ENCODE measurements at places on chromosomes 7 and 10. TPM values are rescaled to one million over a fixed set of nuclear protein-coding genes. Genes with fewer than 3 reads are reported as not detected.
A peak's percentile ranks its signal among the peaks of the same experiment; 100 is the strongest.

The SPDYE9 gene
- total RNA-seq = not detected

The IFIT1B gene
- total RNA-seq = not detected

DNA sequence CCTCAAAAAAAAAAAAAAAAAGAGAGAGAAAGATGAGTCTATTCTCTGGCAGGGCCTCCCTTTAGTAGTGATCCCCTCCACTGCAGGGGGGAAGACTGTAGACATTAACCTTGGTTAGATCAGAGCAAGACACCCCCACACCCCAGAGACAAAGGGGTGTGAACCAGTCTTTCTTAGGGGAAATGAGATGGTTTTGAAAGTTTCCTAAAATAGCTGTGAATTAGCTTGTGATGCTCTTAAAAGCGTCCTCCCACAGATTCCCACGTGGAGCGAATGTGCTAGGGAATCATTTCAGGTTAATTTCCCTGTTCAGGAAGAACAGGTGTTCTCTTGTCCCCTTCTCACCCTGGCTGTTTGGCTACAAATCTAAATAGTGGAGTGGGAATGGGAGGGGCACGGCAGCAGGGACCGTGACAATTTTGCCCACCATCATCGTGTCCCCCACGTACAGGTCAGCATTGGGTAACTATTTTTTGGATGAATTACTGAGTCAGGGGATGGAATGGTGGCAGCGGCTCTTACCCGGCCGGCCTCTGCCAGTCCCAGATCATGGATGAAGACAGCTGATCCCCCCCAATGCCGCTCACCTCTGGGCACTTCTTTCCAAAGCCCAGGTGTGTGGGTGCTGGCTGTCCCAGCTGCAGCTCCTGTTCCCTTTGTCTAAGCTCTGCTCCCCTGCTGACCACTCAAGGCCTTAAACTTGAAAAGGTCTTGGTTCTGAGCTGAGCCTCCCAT is 152.9 kb downstream of the CCDC3 start:
- DNase-seq = no peak

The NPFFR1 gene
- 0.59 TPM for total RNA-seq

The MKI67 gene
- not detected for total RNA-seq

The GPR146 gene
- total RNA-seq = 7.5 TPM

GRCh38 chr10:57102236-57102635 is 741.2 kb upstream of the ZWINT start:
- DNase-seq = no peak

GRCh38 chr7:91383053-91383904 is 119.0 kb downstream of the FZD1 start:
- DNase-seq = no peak

The BAG3 gene
- total RNA-seq = 29.6 TPM

The PDE6C gene
- total RNA-seq = not detected

GRCh38 chr7:16883918-16884317 is 2.1 kb upstream of the AGR3 start:
- DNase-seq = no peak

GRCh38 chr10:77550378-77550777 is 87.2 kb downstream of the KCNMA1 start:
- no peak for DNase-seq

GRCh38 chr10:31319602-31320549 is 860 bp downstream of the ZEB1 start:
- DNase-seq = peak; percentile 56

DNA sequence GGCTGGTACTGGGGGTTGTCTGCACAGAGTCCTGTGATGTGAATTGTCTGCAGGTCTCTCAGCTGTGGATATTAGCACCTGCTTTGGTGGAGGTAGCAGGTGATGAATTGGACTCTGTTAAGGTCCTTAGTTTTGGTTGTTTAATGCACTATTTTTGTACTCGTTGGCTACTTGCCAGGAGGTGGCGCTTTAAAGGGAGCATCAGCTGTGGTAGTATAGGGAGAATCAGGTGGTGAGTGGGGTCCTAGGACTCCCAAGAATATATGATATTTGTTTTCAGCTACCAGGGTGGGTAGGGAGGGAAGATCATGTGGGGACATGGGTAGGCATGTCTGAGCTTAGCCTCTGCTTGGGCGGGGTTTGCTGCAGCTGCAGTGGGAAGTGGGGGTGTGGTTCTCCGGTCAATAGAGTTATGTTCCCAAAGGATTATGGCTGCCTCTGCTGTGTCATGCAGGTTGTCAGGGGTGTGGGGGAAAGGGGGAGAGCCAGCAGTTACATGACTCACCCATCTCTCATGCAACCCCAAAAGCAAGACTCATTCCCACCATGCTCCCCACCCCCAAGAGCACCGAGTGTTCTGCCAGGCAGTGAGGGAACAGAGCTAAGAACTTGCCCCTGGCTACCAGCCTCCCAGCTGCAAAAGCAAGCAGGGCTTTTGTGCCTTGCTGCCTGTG is 53.7 kb upstream of the ZNF273 start:
- no peak for DNase-seq

- DNase-seq = no peak
These were observed 314.7 kb upstream of the ZNF32 start for GRCh38 chr10:43963379-43963778.
